ELR (cell line): ENCODE measurements at places on chromosomes 7 and 10.

DNA sequence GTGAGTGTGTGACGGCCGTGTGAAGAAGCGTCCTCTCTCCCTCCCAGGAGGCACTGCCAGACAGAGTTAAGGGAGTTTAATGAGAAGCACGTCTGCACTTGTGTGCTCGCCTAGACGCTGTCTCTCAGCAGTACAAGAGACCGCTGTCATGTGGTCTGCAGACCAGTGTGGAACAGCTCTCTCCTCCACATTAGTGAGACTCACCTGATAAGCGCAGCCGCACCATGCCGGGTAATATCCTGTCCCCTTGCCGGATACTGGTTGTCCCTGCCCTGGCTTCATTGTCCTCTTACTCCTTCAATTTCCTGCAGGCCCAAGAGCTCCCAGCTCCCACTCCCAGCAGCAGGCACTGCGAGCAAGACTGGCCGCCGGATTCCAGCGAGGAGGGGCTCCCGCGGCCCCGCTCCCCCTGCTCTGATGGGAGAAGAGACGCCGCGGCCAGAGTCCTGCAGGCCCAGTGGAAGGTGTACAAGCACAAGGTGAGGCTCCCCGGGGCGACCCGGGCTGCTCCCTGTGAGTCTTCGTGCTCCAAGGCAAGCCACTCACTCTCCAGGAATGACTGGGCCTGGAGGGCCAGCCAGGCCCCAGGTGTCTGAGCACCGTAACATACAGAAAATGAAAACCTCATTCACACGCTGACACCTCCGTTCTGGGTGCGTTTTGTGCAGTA, 33.5 kb upstream of the TTYH3 start:
- no peak for DNase-seq

- DNase-seq, result peak; percentile 78
Measured at GRCh38 chr7:111987115-111987826, 218.9 kb downstream of the DOCK4 start.

- DNase-seq, result no peak
Measured at GRCh38 chr7:25314731-25315267, 86.5 kb upstream of the NPVF start.

DNA sequence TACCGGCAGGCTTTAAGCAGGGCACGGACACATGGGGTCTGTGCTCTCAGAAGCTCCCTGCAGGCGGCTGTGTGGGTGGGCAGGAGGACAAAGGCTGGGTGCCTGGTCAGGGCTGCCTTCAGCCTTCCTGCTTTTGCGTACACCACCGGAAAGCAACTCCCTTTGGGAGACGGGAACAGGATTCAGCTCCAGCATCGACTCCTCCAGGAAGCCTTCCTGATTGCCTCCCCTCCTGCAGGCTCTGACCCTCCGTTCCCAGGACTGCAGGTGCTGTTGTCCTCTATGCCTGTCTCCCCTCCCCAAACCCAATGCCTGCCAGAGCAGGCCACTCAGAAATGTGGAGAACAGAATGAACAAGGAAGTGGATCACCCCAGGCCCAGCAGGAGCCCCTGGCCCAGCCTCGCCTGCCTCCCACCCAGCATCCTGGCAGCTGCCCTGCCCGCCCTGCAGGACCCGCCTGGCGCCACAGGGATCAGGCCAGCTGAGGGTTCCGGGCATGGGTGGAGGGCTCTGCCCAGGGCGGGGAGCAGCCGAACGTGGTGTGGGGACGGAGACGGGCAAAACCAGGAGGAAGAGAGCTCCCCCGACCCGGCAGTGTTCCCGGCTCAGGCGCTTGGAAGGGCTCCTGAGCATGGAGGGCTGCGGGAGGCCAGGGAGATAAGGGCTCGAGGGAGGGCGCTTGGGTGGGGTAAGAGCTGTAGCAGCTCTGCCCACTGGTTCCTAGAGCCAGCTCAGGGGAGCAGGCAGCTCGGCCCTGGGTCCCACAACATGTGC, 6.2 kb upstream of the ELN start:
- DNase-seq, result no peak

DNA sequence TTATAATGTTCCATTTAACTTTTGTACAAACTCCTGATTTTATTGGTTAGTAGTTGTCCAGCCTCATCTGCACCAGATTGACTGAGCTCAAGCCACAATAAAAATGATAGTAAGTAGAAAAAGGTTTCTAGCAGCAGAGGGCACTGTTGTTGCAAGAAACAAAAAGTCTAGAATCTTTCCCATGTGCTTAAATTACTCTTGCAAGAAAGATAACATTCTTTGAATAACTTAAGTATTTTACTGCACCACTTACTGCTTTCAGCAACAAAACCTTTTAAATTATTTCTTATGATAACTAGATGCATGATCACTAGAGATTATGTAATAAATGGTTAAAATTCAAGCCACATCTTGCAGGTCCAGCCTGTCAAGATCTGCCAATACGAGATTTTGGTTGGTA, 27.0 kb downstream of the LMOD2 start:
- DNase-seq, result peak; percentile 65

GRCh38 chr10:5464546-5464945, 34.8 kb downstream of the CALML5 start:
- no peak for DNase-seq

GRCh38 chr10:34175121-34175520, 640.0 kb downstream of the PARD3 start:
- no peak for DNase-seq

DNA sequence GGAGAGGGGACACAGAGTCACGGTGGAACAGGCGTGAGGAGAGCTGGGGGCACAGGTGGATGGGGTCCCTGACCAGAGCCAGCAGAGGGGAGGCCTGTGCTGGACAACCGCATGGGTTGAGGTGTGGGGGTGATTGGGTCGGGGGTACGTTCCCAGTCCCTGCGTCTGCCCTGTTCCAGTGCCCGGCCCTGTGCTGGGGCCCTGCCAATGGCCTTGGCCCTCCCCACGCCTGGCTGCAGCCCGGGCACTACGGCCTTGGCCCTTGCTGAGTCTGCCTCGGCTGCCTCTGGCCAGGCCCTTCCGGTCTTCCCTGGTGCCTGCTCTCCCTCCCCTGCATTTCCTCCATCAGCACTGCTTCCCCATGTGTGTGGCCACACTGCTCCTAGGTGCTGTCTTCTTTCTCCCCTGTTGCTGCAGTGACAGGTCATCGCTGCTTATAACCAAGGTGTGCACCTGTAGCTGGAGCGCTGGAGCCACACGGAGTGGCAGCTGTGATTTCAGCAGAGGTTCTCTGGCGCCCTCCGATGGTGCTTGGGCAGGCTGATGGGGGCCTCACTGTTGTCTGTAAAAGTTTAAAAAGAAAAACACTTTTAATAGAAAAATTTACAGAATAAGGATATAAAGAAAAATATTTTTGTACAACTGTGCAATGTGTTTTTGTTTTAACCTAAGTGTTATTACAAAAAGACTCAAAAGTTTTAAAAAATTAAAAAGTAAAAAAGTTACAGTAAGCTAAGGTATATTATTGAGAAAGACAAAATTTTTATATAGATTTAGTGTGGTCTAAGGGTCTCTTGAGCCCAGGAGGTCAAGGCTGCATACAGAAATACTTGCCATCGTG, 45.2 kb upstream of the BHLHA15 start:
- DNase-seq, result peak; percentile 42

- DNase-seq, result peak; percentile 82
Measured at GRCh38 chr10:126013489-126014281, 117.3 kb downstream of the FANK1 start.

DNA sequence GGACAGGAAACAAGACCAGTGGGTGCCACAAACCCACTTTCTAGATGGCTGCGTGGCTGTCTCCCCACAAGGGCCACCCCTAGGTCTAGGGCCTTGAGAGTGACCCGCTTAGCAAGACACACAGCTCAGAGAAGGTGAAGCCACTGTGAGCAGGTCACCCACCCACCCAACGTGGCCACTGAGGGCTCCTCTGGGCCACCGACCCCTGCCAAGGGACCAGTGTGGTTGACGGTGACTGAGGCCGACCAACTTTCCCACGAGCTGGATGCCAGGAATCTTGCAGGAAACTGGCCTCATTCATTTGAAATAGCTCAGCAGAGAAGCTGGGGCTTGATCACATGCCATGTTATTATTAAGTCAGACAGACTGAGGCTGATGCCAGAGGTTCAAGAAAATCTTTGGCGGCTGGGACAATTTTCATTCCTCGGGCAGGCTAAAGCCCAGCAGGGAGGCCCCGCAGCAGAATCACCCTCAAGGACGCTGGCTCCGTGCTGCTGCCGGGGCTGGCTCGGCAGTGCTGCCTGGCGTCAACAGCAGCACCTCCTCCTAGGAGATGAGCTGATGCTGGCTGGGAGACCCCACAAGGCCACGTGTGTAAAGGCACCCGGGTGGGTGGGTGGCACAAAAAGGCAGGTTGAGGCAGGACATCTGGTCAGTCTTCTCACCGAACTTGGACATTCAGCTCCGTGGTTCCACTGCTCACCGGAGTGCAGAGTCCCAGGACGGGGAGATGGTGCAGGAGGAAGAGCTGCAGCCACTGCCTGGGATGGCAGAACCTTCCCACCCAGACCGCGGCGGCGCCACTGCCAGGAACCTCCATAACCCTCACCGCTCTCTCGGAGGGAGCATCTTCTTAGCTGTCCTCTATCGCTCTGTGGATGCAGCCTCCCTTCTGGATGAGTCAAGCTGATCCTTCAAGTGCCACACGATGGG, 57.8 kb downstream of the ZRANB1 start:
- no peak for DNase-seq

- no peak for DNase-seq
Measured at GRCh38 chr7:153934629-153935028, 117.6 kb upstream of the DPP6 start.

DNA sequence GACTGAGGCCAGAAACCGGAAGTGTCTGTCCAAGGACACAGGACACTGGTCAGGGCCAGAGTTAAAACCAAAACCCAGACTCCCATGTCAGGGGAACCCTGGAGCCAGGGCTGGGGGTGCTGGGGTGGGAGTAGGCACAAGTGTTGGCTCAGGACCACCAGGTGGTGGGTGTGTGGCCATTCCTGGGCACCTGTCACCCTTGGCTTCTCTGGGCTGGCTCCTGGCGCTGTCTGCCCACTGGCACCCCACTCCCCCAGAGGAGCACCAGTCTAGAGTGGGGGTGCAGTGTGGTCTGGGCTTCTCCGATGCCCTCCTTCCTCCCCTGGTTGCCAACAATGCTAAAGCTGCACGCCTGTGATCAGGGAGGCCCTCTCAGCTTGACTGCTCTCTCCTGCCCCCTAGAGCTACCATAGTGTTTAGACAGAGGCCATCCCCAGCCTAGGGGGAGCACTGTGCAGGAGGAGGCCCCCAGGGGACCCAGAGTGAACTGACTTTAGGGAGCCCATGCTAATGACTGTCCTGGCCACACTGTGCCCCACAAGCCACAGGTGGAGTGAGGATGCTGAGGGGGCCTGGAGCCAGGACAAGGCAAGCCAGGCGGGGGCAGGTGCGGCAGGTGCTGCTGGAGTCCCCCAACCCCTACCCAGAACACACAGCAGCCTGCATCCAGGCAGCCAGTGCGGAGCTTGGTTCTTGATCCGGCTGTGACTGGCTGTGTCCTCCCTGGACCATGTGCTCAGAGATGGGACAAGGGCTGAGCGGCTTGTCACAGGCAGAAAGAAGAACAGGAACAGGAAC, 11.0 kb downstream of the RASGEF1A start:
- peak; percentile 46 for DNase-seq
